ACHN (cell line): ENCODE measurements at places on chromosomes 11 and 22.
A peak's percentile ranks its signal among the peaks of the same experiment; 100 is the strongest.

- no peak for DNase-seq
Measured at GRCh38 chr11:110409174-110409573, 20.6 kb upstream of the FDX1 start.

DNA sequence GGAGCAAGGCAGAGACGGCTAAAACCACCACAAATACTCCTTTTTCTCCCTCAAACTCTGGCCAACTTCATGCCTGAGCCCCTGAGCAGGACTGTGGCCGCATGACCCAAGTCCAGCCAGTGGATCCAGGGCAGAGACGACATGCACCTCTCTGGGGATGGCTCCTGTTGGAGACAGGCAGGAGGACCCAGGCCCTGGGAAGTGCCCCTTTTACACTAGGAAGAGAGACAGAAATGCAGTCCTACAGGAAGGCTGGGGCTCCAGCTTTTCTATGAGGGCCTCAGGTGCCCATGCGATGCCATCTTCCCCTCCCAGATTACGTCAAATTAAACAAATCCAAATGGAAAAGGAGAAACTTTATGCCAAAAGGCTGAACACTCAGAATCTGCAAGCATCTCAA, 498.0 kb downstream of the BRD1 start:
- DNase-seq: no peak

DNA sequence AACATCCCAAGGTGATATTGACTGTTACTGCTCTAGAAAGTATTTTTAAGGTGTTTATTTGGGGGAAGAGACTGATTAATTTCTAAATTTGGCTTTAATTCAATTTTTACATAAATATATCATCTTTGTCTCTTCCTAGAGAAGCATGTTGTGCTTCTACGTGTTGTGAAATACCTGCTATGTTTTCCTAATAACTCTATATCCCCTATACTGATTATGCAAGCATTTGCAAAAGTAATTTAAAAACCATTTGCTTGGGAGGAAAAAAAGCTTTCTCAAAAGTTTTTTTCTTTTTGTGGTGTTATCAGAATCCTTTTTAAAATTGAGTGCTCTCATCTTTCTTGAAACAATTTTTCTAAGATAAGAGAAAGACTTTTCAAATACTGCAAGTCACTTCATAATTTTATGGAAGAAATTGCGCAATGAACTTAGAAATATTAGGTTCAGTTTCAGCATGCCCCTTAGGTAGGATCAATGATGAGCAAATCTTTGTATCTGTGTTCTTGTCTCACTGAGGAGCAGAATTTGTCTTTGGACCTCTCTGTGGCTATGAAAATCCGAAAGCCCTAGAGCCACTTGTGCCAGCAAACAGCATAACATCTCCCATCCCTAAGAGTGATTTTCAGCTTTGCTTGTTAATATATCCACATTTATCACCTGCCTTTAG, 7.4 kb upstream of the BLID start:
- no peak for DNase-seq

GRCh38 chr11:59842316-59842715, 3.0 kb downstream of the CBLIF start:
- DNase-seq: no peak

GRCh38 chr11:72690166-72690565, 15.9 kb upstream of the PDE2A start:
- no peak for DNase-seq

- no peak for DNase-seq
Measured at GRCh38 chr11:65435411-65435931, 12.9 kb downstream of the NEAT1 start.

DNA sequence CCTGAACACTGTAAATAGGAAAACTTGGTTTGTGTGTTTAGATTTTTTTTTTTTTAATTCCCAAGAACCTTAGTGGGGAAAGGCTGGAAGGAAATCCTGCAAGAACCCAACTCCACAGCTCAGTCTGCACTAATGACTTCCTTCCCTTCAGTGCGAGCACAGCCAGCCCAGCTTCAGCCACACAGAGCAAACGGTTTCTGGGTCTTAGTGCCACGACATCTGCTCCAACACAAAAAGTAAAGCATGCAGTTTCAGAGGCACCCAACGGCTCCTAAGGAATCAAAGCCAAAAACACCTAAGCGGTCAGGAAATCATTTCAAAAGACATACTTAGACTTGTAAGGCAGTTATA, 236.1 kb downstream of the TTC28 start:
- peak; percentile 62 for DNase-seq

DNA sequence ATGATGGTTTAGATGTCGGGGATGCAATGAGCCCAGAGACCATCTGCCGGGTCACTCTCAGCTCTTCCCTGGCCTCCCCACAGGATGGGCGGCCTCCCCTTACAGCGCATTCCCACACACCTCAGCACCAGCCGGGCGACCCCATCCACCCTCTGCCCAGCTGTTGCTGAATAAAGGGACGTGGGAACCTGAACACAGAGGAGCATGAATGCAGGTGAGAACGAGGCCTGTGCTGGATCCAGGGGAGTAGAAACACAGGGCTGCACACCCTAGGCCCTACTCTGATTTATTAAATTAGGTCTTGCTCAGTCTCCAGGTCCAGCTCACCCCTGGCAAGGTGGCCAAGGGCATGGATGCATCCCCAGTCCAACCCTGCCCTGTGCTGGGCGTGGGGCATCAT, 180.5 kb downstream of the CTTN start:
- DNase-seq: no peak

- peak; percentile 42 for DNase-seq
Measured at GRCh38 chr11:22920939-22921565, 60.8 kb upstream of the CCDC179 start.

DNA sequence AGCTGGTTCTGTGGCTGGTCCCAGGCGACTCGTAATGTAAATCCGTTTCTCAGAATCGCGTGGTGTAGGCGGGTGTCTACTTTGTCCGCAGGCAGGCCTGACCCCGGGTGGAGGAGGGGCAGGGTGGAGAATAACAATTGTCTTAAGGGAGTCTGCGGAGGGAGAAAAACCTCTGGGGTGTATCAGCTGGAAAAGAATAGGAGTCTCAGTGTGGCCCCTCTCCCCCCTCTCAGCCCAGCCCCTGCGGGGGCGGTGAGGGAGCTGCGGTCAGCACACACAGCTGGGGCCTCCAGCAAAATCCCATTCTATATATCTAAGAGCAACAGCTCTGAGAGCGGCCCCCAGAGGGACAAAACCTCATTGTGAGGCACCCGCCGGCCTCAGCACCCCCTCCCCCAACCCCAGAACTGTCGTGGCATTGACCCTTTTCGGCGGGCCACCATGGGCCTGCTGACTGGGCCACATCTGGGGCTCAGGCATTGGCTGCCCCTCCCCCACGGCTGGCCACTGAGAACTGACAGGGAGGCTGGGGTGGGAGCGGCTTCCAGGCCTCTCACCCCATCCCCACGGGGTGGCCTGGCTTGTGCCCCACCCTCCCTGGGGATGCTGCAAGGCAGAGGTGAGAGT, 2.7 kb upstream of the MYRF start:
- DNase-seq: no peak

DNA sequence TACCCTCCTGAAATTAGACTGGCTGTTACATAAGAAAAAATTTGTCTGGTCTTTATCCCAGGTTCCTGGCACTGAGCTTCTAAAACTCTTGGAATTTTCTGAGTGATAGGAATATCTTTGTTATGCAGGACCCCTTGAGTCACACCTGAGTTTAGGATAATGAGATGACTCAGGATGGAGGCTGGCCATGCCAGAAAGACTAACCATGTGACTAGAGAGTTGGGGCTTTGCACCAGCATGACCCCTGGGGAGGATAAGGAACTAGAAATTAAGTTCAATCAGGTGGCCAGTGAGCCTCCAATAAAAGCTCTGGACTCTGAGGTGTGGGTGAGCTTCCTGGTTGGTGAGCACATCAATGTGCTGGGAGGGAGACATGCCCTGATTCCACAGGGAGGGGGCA, 88.1 kb downstream of the XRRA1 start:
- DNase-seq: no peak

- no peak for DNase-seq
Measured at GRCh38 chr11:79060081-79060953, 380.5 kb downstream of the TENM4 start.

GRCh38 chr11:113615098-113615497, 91.0 kb downstream of the TMPRSS5 start:
- no peak for DNase-seq

- DNase-seq: peak; percentile 44
Measured at GRCh38 chr11:20353829-20354434, 9.6 kb upstream of the HTATIP2 start.

- peak; percentile 60 for DNase-seq
Measured at GRCh38 chr11:65225279-65226102, 36.3 kb upstream of the POLA2 start.

GRCh38 chr11:2138431-2139122, 612 bp downstream of the IGF2 start:
- DNase-seq: no peak

- DNase-seq: no peak
Measured at GRCh38 chr11:20627701-20628100, 28.3 kb downstream of the SLC6A5 start.

- DNase-seq: no peak
Measured at GRCh38 chr11:74019104-74019738, 10.3 kb upstream of the UCP3 start.

DNA sequence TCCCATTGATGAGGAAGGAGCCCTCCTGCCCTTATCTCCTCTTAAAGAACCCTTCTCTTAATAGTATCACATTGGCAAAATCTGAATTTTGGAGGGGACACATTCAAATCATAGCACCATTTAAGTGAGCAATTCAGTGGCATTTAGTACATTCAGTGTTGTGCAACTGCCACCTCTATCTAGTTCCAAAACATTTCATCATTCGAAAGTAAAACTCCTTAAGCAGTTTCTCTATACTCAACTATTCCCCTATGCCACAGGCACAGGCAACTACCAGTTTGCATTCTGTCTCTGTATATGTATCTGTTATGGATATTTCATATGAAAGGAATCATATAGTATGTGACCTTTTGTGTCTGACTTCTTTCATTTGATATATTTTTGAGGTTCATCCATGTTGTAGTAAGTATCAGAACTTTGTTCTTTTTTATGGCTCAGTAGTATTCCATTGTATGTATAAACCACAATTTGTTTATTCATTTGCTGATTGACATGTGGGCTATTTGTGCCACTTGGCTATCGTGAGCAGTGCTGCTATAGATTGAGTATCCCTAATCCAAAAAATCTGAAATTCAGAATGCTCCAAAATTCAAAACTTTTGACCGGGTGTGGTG, 22.9 kb downstream of the FAR1 start:
- no peak for DNase-seq

DNA sequence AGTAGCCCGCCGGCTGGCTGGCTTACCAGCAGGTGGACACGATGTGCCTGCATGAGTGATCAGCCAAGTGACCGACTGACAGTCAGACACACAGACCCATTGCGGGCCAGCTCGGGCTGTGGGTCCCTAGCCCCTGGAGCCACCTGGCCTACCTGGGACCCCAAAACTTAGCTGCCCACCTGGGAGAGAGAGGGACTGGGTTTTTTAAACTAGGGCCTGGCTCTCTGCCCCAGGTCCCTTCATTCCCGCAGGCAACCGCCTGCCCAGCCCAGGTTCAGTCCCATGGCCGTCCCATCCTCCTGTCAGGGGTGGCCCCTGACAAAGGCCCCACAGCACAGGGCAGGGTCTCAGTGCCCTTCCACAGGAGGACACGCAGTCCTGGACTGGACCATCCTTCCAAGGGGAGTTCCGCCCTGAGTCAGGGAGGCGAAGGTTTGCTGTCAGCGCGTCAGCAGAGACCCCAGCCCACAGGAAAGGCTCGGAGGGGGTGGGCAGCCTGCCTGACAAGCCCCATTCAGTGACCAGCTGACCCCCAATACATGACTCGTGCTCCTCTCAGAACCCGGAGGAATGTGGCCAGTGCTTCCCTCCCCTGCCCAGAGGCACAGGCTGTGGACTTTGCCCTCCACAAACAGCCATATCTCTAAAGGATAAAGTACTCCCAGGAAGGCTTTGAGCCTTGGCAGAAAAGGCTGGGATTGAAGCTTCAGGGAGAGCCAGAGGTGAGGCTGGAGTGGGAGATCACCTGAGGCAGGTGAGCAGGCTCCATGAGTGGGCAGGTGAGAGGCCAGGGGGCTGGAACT, 8.4 kb downstream of the SLCO2B1 start:
- DNase-seq: no peak

- no peak for DNase-seq
Measured at GRCh38 chr22:26401726-26402125, 27.3 kb upstream of the ASPHD2 start.

DNA sequence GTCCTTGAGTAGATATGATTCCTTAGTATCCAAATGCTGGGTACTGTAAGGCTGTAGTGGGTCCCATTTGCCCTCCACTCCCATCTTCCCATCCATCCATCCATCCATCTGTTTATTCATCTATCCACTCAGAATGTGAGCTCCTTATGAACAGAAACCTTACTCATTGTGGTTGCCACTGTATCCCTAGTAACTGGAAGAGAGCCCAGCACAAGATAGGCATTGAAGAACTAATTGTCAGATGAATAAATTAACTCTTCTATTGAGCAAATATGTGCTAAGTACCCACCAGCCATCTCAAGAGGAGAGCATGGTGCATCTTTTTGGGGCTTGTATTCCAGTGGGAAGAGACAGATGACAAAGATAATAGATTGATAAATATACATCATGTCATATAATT, 86.4 kb upstream of the SEZ6L start:
- DNase-seq: no peak

GRCh38 chr11:64990222-64990923, 6.4 kb downstream of the BATF2 start:
- no peak for DNase-seq

DNA sequence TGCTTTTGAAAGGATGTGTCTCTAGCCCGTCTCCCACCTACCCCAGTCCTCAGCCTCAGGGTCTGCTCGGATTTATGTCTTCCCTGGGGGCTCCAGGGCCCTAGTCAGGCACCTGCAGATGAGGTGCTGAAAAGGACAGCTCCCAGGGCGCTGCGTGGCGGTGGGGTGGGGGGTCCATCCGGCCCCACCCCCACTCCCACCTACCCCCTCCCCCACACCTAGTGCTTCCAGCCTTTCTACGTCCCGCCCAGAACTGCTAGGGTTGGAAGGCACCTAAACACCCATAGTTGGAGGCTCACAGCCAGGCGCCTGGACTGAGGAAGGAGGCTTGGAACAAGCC, 1.4 kb upstream of the ROBO3 start:
- DNase-seq: no peak

GRCh38 chr11:107570015-107570414, 4.5 kb upstream of the ALKBH8 start:
- no peak for DNase-seq

- no peak for DNase-seq
Measured at GRCh38 chr11:12058425-12059115, 50.1 kb upstream of the DKK3 start.

DNA sequence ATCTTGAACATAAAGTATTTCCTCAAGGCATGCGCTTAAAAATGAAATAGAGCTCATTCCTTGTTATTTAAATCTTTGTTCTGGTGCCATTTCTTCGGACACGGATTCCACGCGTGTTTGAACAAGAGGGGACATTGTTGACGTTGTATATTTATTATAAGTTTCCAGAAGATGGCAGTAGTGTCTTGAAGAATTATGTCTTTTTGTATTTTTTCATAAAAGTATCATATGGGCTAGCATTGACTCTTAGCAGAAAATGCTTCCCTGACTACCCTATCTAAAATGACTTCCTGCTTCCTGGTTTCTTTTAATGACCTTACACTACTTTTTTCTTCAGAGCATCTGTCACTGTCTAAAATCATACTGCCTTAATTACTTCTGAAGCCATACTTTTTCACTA, 20.4 kb downstream of the BIRC2 start:
- DNase-seq: peak; percentile 23
